Chondrocyte (in vitro differentiated cells): ENCODE measurements at places on chromosomes 16 and 17. TPM values are rescaled to one million over a fixed set of nuclear protein-coding genes. Genes with fewer than 3 reads are reported as not detected.

DNA sequence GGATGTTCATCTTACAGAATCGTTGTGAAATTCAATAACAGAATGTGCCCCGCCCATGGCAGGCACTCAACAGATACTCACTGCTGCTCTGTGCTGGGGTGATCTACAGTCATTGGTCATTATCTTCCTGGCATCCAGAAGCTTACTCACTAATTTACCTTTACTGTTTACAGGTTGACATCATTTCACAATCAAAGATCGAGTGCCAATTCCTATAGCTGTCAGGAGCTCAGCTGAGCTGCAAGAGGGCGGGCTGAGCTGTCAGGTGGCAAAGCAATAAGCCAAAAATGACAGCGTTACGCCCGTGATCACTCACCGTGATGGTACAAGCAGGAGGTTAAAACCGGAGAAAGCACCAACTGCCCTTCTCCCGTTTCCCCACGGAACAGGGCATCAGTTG is 51.2 kb downstream of the LITAF start:
- peaks cover 5% of the 10 kb centered on the region for H3K4me1 ChIP-seq
- no peak for DNase-seq
- H3K4me3 ChIP-seq: no peak overlapping the region

- no peaks in the 10 kb centered on the region for H3K27me3 ChIP-seq
- H3K4me3 ChIP-seq: no peak overlapping the region
- peaks cover 1% of the 10 kb centered on the region for H3K36me3 ChIP-seq
- no peak overlapping the region for H3K27ac ChIP-seq
Measured at GRCh38 chr17:29827179-29827578, 102.8 kb downstream of the SSH2 start.

DNA sequence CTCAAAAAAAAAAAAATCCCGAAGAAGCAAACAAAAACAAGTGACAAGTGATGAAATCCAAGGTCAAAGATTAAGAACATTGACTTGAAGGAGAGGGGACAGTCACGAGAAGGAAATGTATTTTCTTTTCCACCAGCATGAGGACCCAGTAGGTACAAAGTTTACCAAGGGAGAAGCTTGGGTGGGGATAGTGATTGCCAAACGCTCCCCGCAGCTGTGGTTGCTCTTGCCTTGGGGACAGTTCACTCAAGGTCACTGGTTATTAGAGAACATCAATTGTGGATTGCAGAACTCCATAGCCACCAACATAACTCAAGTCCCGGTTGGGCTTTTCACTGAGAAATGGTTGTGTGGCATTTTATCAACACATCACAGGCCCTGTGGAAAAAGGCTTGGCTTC is 27.0 kb downstream of the RSL1D1 start:
- H3K27ac ChIP-seq: no peak overlapping the region
- H3K27me3 ChIP-seq: no peaks in the 10 kb centered on the region
- no peak overlapping the region for H3K4me3 ChIP-seq
- peak; percentile 15 for DNase-seq
- no peaks in the 10 kb centered on the region for H3K36me3 ChIP-seq
- peaks cover 7% of the 10 kb centered on the region for H3K4me1 ChIP-seq

- H3K4me1 ChIP-seq: peaks cover 18% of the 10 kb centered on the region
- no peak overlapping the region for H3K27ac ChIP-seq
- DNase-seq: no peak
- no peaks in the 10 kb centered on the region for H3K27me3 ChIP-seq
Measured at GRCh38 chr17:17815436-17816200, 21.2 kb downstream of the SREBF1 start.

DNA sequence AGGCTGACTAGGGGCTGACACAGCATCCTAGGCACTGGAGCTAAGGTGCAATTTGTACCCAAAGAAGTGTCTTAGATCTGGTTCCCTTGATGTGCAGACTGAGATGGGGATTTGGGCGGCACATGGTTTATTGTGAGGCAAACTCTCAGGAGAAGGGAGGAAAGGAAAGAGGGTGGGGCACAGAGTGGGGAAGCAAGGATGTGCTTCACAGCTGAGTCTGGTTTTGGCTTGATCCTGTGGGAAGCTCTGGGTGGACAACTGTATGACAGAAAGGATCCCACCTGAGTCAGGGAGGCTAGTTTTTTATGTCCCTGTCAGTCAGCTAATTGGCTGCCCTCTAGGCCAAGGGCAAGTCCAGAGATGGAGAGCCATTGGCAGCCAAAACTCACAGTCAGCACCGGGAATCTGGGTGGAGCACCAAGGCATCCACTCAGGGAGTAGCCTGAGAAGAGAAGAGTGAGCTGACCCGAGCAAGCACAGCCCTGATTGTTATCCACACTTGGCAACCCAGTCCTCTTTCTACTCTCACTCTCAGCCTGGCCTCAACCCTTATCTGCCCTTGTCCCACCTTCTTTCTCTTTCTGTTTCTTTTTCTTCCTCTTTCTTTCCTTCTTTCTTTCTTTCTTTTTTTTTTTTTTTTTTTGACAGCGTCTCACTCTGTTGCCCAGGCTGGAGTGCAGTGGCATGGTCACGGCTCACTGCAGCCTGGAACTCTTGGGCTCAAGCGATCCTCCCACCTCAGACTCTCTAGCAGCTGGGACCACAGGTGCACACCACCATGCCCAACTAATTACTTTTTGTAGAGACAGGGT is 12.0 kb downstream of the ARL4D start:
- no peaks in the 10 kb centered on the region for H3K27me3 ChIP-seq
- no peak overlapping the region for H3K4me3 ChIP-seq
- H3K4me1 ChIP-seq: peaks cover 62% of the 10 kb centered on the region
- no peaks in the 10 kb centered on the region for H3K36me3 ChIP-seq

DNA sequence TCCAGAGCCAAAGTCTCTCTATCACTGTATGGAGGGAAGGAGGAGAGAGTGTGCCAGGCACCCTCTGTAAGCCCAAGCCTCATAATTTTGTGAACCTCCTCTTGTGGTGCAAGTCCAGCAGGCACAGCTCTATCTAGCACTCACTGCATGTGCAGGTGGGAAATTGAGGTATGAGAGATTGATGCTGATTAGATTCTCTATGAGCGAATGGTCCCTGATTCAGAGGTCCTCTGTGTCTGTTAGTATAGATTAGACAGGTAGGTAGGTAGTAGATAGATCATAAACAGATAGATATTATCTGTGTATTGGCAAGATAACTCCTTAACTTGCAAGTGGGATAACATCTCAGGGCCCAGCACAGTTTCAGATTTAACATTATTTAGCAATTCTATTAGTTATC is 209.5 kb downstream of the CNTNAP4 start:
- peaks cover 5% of the 10 kb centered on the region for H3K27me3 ChIP-seq
- H3K4me1 ChIP-seq: no peaks in the 10 kb centered on the region

DNA sequence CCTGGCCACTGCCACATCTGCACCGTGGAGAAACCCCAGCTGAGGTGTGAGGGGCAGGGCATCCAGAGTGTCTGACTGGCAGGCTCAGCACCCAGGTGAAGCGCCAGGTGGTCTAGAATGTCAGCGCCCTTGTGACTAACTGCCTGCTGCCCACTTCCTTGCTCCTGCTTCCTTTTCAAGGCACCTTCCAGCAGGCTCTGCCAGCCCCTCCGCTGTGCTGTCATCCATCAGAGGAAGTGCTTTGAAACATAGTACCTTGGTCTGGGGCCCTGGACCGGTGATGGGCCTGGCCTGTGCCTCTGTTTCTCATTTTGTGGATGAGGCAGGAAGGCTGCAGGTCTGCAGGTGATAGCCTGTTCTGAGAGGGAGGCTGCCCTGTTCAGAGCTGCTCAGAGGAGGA is 5.5 kb downstream of the SPNS2 start:
- peaks cover 5% of the 10 kb centered on the region for H3K4me1 ChIP-seq
- H3K27ac ChIP-seq: no peak overlapping the region
- no peak for DNase-seq

Gene PDILT
- not detected in 3 replicates for total RNA-seq
